Stimulated activated CD8-positive, alpha-beta memory T cell treated with anti-CD3 and anti-CD28 coated beads, Interleukin-12 subunit alpha, Interleukin-12 subunit beta, amount 100 ng/mL, for 4 hours (primary cell): ENCODE measurements at places on chromosomes 3 and 15.

- DNase-seq: no peak
Measured at GRCh38 chr15:63719281-63719680, 114.5 kb downstream of the HERC1 start.

DNA sequence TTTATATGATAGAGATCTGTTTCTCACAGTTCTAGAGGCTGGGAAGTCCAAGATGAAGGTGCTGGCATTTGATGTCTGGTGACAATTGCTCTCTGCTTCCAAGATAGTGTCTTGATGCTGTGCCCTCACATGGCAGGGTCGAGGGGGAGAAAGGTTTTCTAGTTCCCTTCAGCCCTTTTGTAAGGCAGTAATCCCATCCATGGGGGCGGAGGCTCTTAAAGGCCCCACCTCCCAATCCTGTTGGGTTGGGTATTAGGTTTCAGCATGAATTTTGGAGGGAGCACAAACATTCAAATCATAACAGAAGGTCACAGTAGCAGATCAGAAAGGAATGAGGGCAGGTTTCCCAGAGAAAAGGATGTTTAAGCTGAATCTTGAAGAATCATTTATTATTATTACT, 601.7 kb upstream of the ZNF717 start:
- no peak for DNase-seq

GRCh38 chr15:71344316-71344715, 229.0 kb downstream of the THSD4 start:
- DNase-seq: no peak

- no peak for DNase-seq
Measured at GRCh38 chr15:89340573-89340972, 5.9 kb upstream of the POLG start.

GRCh38 chr3:104368760-104369159, 997.9 kb upstream of the ALCAM start:
- no peak for DNase-seq

DNA sequence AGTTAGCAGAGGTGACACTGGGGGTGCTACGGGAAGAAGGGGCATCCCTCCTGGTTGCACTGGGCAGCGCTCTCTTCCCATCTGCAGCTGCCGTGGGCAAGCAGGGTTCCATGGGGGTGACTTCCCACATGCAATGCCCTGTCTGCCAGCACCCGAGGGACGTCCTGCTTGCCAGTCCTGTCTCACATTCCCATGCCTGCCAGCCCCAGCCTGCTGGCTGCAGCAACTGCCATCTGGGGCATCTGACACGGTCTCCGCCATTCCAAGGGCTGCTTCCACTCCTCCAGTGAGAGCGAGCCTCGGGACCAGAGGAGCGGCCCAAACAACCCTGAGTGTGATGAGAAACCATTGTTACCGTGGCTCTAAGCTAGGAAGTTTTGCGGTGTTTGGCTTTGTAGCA, 45.4 kb upstream of the RPL32 start:
- no peak for DNase-seq

DNA sequence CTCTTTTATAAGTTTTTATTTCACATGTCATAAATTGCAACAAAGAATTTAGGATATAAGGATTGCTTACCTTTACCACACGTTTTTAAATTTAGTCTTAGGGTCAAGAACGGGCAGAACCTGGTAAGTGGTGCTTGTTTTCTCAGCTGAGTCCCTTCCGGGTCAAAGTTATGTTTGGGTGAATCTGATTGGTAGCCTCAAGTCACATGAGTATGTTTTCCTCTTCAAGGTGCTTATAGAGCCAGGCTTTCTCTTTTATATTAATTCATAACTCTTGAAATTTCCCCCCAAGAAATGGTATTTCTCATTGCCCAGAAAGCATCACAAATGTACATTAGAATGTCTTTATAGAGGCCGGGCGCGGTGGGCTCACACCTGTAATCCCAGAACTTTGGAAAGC, 415.7 kb upstream of the ROBO2 start:
- DNase-seq: no peak

DNA sequence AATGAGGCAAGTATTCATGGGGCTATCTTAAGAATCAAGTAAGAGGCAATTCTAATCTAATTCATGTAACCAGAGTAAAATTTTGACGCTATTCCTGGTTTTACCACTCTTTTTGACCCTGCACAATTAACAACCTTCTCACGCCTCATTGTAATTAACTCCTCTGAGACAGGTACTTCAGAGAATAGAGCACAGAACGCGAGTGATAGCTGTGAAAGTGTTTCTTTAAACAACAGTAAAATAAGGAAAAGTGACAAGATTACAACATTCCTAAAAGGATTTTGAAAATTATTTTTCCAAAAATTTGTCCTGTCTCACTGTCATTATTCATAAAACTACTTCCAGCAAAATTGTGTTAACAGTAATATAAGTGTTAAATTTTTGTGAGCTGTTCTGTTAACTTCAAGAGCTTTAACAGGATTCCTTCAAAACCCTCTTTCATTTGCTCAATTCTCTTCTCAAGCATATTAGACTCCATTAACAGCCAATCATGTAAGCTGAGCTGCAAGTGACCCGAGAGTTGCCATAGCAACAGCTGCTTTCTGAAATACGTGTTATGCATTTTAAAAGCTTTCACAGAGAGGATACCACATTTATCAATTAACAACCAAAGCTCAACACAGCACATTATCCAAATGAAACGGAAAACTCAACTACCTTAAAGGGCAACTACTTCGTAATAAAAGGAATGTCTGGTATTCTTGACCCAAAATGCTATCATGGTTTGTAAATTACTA, 93.1 kb downstream of the STAG1 start:
- no peak for DNase-seq

DNA sequence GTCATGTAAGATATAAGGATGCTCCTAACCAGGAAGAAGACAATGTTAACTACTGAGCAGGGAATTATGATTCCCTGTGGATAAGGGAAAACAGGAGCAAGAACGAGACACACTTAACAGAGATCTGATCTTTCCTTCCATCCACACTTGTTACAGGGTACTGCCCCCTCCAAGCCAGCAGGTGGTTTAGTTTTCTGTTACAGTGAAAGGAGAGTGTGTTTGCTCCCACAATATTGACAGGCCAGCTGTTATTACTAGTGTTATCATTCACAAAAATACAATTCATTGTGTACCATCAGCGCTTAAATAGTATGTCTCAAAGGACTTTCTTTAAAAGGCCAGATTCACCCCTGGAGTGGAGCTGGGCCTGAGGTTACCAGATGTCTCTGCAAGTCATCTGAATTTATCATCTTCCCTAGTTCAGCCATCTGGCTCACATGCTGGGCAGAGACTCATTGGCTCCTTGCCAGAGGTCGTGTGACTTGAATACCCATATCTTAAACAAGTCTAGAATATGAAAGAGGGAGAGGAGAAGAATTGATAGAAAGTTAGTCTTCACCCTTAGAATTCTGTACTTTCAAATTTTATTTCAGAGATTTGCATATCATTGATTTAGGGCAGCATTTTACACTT, 16.8 kb upstream of the FMN1 start:
- no peak for DNase-seq
